ENCODE measurements at places on chromosomes 3 and 15. TPM values are rescaled to one million over a fixed set of nuclear protein-coding genes. Genes with fewer than 3 reads are reported as not detected.
A peak's percentile ranks its signal among the peaks of the same experiment; 100 is the strongest.

The CELSR3 gene
- total RNA-seq = 15.0 TPM

The UTS2B gene
- total RNA-seq = 2.2 TPM

The IGF2BP2 gene
- 87.2 TPM for total RNA-seq

The SPRED1 gene
- 10.9 TPM for total RNA-seq

The PLAAT1 gene
- total RNA-seq = not detected

The GPR160 gene
- total RNA-seq = 148 TPM

The IQCF5 gene
- not detected for total RNA-seq

The PLA1A gene
- total RNA-seq = 0.95 TPM

The SEMA3F gene
- total RNA-seq = 30.6 TPM

The STARD9 gene
- 18.6 TPM for total RNA-seq

The RTF1 gene
- total RNA-seq = 14.2 TPM

The SETD5 gene
- 70.6 TPM for total RNA-seq

The GOLGA8T gene
- total RNA-seq = not detected

The SH2D7 gene
- total RNA-seq = 9.3 TPM

DNA sequence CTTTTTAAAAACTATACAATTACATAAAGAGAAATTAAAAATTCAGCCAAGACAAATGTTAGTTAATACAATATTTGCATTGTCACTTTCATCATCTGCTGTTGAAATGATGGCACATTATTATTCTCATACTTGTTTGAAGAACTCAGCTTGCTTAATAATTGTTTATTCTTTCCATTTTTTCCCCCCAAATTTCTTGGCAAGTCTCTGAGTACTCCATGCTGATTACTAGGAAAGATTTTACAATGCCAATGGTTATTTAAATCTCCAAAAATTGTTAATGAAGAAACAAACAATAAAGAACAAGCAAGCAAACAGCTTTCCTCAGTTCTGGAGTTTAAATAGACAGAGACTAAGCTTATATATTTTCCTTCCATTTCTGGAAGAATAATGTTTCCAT is 15.1 kb upstream of the STXBP5L start:
- no peak for DNase-seq

GRCh38 chr3:112699436-112699978 is 58.6 kb upstream of the CCDC80 start:
- no peak for DNase-seq

DNA sequence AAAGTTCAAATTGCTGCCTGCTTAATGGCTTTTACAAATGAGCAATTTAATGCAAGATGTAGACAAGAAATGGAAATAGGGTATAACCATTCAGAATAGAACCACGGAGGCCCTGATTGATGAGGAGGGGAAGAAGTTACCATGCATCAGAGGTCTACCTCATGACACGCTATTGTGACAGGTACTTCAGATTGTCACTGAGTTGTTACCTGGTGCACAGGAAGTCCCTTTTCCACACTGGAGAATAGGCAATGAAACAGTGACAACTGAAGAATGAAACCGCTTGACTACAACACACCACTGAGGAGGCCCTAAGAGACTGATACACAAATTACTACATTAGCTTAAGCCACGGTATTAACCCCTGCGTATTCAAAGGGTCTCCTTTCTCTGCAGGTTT is 251.2 kb downstream of the RYR3 start:
- DNase-seq = no peak

- DNase-seq = no peak
These were observed 514.8 kb downstream of the EPHA3 start for GRCh38 chr3:89622063-89622700.

- no peak for DNase-seq
These were observed 3.9 kb upstream of the MUSTN1 start for GRCh38 chr3:52838561-52839267.

GRCh38 chr15:76010613-76011012 is 1.6 kb downstream of the NRG4 start:
- no peak for DNase-seq

DNA sequence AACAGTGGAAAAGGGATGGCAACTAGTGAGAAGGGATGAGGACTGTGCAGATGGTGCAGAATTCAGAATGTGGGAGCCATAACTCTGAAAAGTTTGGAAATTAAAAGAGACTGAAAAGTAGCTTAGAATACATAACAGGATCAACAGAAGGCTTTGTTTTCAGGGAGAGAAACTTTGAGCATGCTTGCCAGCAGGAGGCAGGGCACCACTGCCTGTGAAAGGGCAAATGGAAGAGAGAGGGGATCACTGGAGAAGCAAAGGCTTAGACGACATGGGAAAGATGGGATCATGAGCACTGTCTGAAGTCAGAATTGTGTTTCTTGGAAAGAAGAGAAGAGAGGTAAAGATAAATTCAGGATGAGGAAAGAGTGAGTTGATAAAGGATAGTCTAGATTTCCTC is 99.6 kb downstream of the ABI3BP start:
- DNase-seq = peak; percentile 11

DNA sequence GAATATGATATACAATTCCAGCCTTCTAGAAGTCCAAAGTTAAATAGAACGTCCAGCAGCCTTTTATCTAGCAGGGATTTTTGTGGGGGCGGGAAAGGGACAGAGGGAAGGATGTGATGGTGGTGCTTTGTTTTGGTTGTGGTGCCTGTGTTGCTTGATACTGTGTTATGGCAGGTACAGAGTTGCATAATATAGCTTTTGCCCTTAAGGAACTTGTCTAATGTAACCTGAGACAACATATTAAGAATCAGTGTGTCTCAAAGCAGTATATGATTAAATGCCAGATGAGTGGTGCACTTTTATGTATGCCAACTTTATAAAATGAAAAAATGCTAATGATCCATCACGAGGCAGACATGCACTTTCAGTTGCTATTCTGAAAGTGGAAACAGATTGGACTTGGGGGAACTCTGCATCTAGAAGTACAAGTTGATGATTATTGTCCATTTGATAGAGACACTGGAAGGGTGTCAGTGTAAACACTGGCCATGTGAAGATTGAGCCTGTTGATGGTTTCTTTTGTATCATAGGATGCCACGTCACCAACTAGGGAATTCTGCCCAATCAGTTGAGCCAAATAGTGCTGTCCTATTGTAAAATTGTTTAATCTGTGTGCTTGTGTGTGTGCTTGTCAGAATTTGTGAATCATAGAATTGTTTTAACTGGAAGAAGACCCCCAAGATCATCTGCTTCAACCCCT is 23.0 kb downstream of the NEO1 start:
- no peak for DNase-seq

GRCh38 chr15:32956006-32956405 is 238.2 kb downstream of the GREM1 start:
- DNase-seq = no peak

GRCh38 chr3:125045965-125046364 is 9.8 kb downstream of the HEG1 start:
- no peak for DNase-seq

GRCh38 chr3:120766576-120766975 is 24.0 kb downstream of the GTF2E1 start:
- DNase-seq = no peak

GRCh38 chr3:4425707-4426106 is 41.4 kb downstream of the SUMF1 start:
- DNase-seq = no peak

All from transverse colon (tissue), 4 donors.